Heart right ventricle (tissue), 16 donors: ENCODE measurements at places on chromosomes 7 and 10.

GRCh38 chr10:80136134-80136571 is 3.6 kb downstream of the PLAC9 start:
- peak; percentile 93 for DNase-seq

DNA sequence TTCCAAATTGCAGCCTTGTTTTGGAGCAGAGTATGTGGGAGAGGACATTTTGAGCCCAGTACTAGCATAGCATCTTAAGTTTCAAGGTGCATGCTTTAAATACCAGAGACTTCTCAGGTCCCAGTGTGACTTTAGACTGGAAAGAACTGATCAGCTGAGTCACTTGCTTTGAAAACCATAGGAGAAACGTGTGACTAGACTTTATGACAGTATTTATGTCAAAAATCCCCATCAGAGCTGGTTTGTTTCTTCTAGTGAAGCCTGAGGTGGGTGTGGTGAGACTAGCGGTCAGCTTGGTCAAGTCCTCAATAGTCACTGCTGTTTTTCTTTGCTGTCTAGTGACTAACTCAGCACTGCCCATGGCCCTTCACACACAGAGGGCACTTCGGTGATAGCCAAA is 724.2 kb downstream of the GATA3 start:
- DNase-seq = no peak

- peak; percentile 60 for DNase-seq
Observed at GRCh38 chr7:127391591-127392181, 822 bp downstream of the ZNF800 start.

GRCh38 chr7:30070052-30070451 is 41.8 kb downstream of the PLEKHA8 start:
- DNase-seq = no peak

DNA sequence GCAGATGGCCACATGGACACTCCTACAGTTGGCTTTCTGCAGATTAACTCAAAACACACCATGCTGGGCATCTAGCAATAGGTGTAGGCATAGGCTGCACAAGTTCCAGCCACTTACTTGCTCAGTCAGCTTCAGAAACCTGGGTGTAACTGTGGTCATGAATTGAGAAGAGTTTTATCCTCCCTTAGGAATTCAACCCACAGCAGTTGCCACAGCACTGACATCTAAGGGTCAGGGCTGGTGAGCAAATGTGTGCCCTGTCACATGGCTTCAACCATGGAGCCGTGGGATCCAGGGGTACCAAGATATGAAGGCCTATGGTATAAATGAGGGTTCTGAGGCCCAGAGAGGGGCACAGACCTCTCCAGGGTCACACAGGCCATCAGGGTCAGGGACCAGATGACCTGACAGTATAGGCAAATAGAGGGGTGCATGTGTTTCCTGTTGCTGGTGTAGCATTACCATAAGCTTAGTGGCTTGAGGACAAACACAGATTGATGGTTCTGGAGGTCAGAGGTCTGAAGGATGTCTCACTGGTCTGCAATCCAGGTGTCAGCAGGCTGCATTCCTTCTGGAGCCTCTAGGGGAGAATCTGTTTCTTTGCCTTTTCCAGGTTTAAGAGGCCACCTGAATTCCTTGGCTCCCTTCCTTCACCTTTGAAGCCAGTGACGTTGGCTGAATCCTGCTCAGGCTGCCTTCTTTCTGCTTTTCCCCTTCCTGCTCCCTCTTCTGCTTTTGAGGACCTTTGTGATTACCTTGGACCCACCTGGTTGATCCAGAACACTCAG is 24.1 kb downstream of the MINDY4 start:
- DNase-seq = no peak

GRCh38 chr7:138000081-138000701 is 1.7 kb downstream of the CREB3L2 start:
- DNase-seq = peak; percentile 78

DNA sequence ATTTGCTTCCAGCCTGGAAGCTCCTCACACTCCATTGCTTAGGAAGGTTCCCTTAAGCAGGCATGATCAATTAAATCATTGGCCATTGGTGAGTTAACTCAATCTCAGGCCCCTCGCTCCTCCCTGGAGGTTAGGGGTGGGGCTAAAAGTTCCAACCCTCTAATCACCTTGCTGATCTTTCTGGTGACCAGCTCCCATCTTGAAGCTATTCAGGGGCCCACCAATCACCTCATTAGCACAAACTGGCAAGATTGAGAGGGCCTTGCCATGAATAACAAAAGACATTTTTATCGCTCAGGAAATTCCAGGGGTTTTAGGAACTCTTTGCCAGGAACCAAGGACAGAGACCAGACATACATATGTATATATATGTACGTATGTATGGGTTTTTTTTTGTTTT is 58.4 kb downstream of the AGK start:
- no peak for DNase-seq

DNA sequence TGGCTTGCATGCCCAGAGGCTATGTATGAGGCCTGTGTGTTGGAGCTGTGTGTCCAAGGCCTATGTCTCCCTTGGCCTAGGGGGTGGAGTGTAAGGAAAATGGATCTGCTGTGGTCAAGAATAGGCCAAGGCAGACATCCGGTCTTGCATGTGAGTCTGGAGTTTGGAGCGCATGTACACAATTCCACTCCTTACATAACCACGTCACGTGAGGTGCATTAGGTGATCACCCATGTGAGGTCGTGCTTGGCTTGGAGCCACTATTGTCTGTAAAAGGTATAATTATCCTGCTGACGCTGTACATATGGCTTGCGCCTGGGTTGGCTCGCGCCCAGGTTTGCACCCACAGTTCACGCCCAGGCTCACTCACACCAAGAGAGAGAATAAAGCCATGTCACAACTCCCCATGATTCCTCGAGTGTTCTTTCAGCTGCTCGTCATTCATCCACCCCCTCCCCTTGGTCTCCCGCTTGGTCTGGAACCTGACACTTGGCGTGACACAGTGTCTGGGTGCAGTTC is 105.5 kb downstream of the BICC1 start:
- no peak for DNase-seq
